Activated B cell treated with CpG ODN at 0.5 μM for 24 hours (primary cell): ENCODE measurements at places on chromosomes 12 and 14.
A peak's percentile ranks its signal among the peaks of the same experiment; 100 is the strongest.

DNA sequence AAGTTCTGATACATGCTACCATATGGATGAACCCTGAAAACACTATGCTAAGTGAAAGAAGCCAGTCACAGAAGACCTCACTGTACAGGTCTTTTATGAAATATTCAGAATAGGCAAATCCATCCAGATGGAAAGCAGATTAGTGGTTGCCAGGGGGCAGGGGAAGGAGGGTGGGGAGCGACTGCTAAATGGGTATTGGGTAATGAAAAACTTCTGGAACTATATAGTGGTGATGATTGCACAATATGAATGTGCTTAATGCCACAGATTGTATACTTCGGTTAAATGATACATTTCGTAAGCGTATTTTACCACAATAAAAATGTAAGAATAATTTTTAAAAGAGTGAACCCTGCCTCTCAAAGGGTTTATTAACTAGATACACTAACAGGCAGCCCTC lies 11.8 kb upstream of the KSR2 start:
- no peak for DNase-seq
- H3K4me1 ChIP-seq, result no peaks in the 10 kb centered on the region
- H3K4me3 ChIP-seq, result no peak overlapping the region
- H3K27ac ChIP-seq, result no peak overlapping the region

DNA sequence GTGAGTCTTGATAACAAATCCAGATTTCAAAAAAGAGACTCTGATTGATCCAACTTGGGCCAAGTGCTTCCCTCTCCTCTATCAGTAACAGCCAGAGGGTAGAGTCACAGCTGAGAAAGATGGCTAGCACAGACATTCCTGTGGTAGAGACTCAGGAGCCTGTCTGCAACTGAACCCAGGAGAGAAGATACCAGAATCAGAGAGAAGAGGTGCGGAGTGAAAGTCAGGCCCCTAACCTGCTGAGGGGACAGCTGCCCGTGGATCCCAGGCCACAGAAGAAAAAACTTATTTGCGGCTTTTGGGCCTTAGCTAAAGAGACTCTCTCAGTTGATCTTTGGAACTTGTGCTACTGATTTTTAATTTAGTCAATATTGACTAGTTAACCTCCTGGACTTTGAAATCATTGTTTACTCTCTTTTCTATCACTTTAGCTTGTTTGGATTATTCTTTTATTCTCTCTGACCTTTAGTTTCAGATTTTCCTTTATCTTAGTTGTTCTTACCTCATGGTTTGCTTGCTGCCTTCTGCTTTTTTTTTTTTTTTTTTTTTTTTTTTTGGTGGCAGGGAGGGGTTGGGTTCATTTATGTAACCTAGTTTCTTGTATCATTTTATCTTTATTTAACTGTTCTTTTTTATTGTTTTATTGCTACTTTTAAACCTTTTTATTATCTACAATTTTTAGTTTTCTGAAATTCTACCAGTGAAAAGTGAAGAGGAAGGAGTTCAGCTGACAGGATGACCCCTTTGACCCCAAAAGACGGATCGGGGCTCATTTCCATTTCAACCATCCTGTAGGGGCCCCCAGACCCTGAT lies 154.9 kb upstream of the KRR1 start:
- H3K27ac ChIP-seq, result no peak overlapping the region
- H3K4me3 ChIP-seq, result no peak overlapping the region
- no peaks in the 10 kb centered on the region for H3K27me3 ChIP-seq

DNA sequence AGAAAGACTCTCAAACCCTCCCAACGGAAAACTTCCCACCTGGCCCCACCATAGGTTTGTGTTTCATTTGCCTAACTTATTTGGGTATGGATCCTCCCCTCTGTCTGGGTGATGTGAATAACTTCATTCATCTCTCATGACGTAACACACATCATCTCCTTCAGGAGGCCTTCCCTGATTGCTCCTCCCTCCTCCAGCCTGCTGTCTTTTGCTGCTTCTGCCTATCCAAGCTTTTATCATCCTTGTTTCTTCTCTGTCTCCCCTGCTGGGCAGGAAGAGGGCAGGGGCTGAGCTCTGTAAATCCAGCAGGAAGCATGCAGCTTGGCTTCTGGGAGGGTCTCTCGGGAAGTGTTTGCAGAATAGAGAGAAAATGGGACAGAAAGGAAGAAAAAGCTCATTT lies 766.0 kb upstream of the TBX3 start:
- peaks cover 7% of the 10 kb centered on the region for H3K4me1 ChIP-seq
- H3K36me3 ChIP-seq, result no peaks in the 10 kb centered on the region
- no peak overlapping the region for H3K4me3 ChIP-seq
- H3K27me3 ChIP-seq, result peaks cover 31% of the 10 kb centered on the region

- no peaks in the 10 kb centered on the region for H3K27me3 ChIP-seq
- no peak overlapping the region for H3K4me3 ChIP-seq
- no peak for DNase-seq
- no peaks in the 10 kb centered on the region for H3K36me3 ChIP-seq
- H3K27ac ChIP-seq, result no peak overlapping the region
Observed at GRCh38 chr12:65518771-65519170, 240.3 kb downstream of the MSRB3 start.

GRCh38 chr14:41810362-41810761 lies 203.7 kb downstream of the LRFN5 start:
- peaks cover 1% of the 10 kb centered on the region for H3K4me1 ChIP-seq
- H3K36me3 ChIP-seq, result no peaks in the 10 kb centered on the region
- no peak overlapping the region for H3K4me3 ChIP-seq
- H3K27ac ChIP-seq, result no peak overlapping the region
- DNase-seq, result no peak
- H3K27me3 ChIP-seq, result no peaks in the 10 kb centered on the region

DNA sequence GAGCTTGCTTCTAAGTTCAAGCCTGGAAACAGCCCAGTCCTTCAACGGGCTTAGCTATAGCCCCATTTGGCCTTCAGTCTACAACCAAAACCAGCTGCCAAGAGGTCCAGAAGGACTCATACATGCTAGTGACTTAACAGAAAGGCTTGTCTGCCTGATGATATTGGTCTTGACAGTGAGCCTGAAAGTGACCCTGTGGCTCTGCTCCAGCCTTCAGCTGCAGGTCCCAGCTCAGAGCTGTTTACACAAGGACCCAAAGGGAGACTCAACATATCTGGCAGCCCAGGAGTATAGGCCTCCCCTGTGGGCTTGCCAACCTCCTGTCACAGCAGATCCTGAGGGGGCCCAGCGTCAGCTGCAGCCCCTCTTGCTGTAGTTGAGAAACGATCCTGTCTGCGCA lies 27.5 kb downstream of the COX16 start:
- H3K27me3 ChIP-seq, result no peaks in the 10 kb centered on the region
- H3K36me3 ChIP-seq, result peaks cover 87% of the 10 kb centered on the region
- no peaks in the 10 kb centered on the region for H3K4me1 ChIP-seq
- DNase-seq, result no peak
- no peak overlapping the region for H3K4me3 ChIP-seq

GRCh38 chr12:56998981-56999380 lies 7.4 kb downstream of the ZBTB39 start:
- peaks cover 38% of the 10 kb centered on the region for H3K4me1 ChIP-seq
- DNase-seq, result no peak
- peak overlapping the region; percentile 82 for H3K27ac ChIP-seq
- no peaks in the 10 kb centered on the region for H3K27me3 ChIP-seq
- H3K36me3 ChIP-seq, result peaks cover 63% of the 10 kb centered on the region
- H3K4me3 ChIP-seq, result peak overlapping the region; percentile 20

- H3K36me3 ChIP-seq, result peaks cover 10% of the 10 kb centered on the region
- H3K4me3 ChIP-seq, result no peak overlapping the region
- no peak for DNase-seq
- no peaks in the 10 kb centered on the region for H3K4me1 ChIP-seq
- H3K27ac ChIP-seq, result no peak overlapping the region
Observed at GRCh38 chr12:28442101-28442500, 251.8 kb downstream of the CCDC91 start.

DNA sequence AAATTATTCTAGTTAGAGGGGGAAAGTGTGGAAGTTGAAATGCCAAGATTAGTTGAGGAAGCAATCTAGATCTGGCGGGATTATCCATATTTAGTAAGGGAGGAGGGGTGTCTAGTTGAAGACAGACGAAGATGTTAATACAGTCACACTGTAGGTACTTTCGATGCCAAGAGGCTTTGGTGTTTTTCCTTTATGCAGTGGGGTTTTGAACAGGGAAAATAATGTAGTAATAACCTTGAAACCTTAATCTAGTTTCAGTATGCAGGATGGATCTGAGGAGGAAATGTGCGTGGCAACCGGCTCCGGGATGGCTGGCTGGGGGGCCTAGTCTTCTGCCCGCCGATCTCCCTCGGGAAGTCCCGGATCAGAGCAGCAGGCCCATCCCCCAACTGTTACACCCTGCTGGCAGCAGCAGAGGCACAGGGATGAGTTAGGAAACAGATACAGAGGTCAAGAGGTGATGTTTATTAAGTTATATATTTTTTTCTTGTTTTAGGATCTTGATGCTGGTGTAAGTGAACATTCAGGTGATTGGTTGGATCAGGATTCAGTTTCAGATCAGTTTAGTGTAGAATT lies 27.4 kb downstream of the MDM2 start:
- no peak overlapping the region for H3K4me3 ChIP-seq
- no peaks in the 10 kb centered on the region for H3K27me3 ChIP-seq
- no peak overlapping the region for H3K27ac ChIP-seq
- H3K36me3 ChIP-seq, result peaks cover 63% of the 10 kb centered on the region

- no peak for DNase-seq
- H3K36me3 ChIP-seq, result peaks cover 76% of the 10 kb centered on the region
- H3K27ac ChIP-seq, result no peak overlapping the region
- H3K27me3 ChIP-seq, result no peaks in the 10 kb centered on the region
Observed at GRCh38 chr12:124338876-124339603, 44.1 kb downstream of the RFLNA start.

GRCh38 chr14:103144085-103144484 lies 20.8 kb downstream of the TNFAIP2 start:
- H3K27ac ChIP-seq, result no peak overlapping the region
- H3K4me3 ChIP-seq, result no peak overlapping the region
- H3K36me3 ChIP-seq, result no peaks in the 10 kb centered on the region

GRCh38 chr12:3464561-3464960 lies 26.4 kb upstream of the PRMT8 start:
- no peak overlapping the region for H3K4me3 ChIP-seq
- no peaks in the 10 kb centered on the region for H3K4me1 ChIP-seq
- H3K36me3 ChIP-seq, result no peaks in the 10 kb centered on the region

- no peak overlapping the region for H3K27ac ChIP-seq
- H3K36me3 ChIP-seq, result no peaks in the 10 kb centered on the region
- no peak for DNase-seq
- H3K4me1 ChIP-seq, result no peaks in the 10 kb centered on the region
- no peaks in the 10 kb centered on the region for H3K27me3 ChIP-seq
Observed at GRCh38 chr14:101039755-101040138, 136.2 kb upstream of the RTL1 start.

GRCh38 chr12:3542911-3543310 lies 51.9 kb downstream of the PRMT8 start:
- no peak overlapping the region for H3K27ac ChIP-seq
- H3K4me3 ChIP-seq, result no peak overlapping the region
- no peaks in the 10 kb centered on the region for H3K4me1 ChIP-seq
- no peaks in the 10 kb centered on the region for H3K36me3 ChIP-seq
- peaks cover 19% of the 10 kb centered on the region for H3K27me3 ChIP-seq

- H3K27me3 ChIP-seq, result no peaks in the 10 kb centered on the region
- no peak overlapping the region for H3K4me3 ChIP-seq
- no peak overlapping the region for H3K27ac ChIP-seq
- peaks cover 78% of the 10 kb centered on the region for H3K36me3 ChIP-seq
- H3K4me1 ChIP-seq, result no peaks in the 10 kb centered on the region
Observed at GRCh38 chr14:75649773-75650172, 10.9 kb downstream of the ERG28 start.

- H3K4me3 ChIP-seq, result peak overlapping the region; percentile 42
- H3K27me3 ChIP-seq, result no peaks in the 10 kb centered on the region
- peak overlapping the region; percentile 85 for H3K27ac ChIP-seq
- peaks cover 2% of the 10 kb centered on the region for H3K36me3 ChIP-seq
- H3K4me1 ChIP-seq, result peaks cover 98% of the 10 kb centered on the region
Observed at GRCh38 chr14:22478670-22479069, 110.4 kb downstream of the DAD1 start.

DNA sequence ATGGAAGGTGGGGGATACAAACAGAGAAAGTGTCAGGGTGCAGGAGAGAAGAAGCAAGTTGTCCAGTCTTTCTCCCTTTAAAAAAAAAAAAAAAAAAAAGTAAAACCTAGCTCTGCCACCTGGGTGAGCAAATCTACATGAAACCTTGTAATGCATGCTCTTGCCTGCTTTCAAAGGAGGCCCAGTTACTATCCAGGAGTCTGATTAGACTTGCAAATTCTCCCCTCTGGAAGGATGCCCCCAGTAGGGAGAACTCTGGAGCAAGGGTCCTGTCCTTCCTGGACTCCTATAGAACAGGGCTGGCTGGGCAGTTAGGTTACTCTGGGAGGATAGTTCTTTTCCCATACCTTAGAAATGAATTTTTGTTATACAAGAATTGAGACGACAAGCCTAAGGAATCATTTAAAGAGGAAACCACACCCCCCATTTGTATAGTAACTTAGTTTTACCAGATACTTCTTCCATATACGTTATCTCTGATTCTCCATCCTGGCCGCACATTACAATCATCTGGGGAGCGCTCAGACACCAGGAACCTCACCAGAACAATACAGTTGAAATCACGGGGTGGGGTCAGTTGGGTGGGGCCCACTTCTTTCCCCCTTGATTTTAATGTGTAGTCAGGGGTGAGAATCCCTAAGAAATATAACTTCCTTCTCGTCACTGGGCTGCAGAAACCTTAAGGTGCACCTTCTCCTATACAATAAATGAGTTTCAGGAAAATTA lies 30.5 kb downstream of the RAB35 start:
- no peak overlapping the region for H3K27ac ChIP-seq
- peaks cover 11% of the 10 kb centered on the region for H3K4me1 ChIP-seq
- peaks cover 13% of the 10 kb centered on the region for H3K36me3 ChIP-seq
- H3K4me3 ChIP-seq, result no peak overlapping the region
- DNase-seq, result no peak

- H3K27ac ChIP-seq, result no peak overlapping the region
- no peaks in the 10 kb centered on the region for H3K36me3 ChIP-seq
- no peak for DNase-seq
- no peaks in the 10 kb centered on the region for H3K27me3 ChIP-seq
- H3K4me3 ChIP-seq, result no peak overlapping the region
Observed at GRCh38 chr12:68356060-68356695, 24.0 kb upstream of the MDM1 start.
